ENCODE measurements at places on chromosomes 12 and 14.
A peak's percentile ranks its signal among the peaks of the same experiment; 100 is the strongest.

GRCh38 chr12:30461026-30461615, 234.5 kb downstream of the IPO8 start:
- H3K27me3 ChIP-seq: no peaks in the 10 kb centered on the region
- DNase-seq: no peak
- H3K27ac ChIP-seq: no peak overlapping the region
- no peak overlapping the region for H3K4me3 ChIP-seq

DNA sequence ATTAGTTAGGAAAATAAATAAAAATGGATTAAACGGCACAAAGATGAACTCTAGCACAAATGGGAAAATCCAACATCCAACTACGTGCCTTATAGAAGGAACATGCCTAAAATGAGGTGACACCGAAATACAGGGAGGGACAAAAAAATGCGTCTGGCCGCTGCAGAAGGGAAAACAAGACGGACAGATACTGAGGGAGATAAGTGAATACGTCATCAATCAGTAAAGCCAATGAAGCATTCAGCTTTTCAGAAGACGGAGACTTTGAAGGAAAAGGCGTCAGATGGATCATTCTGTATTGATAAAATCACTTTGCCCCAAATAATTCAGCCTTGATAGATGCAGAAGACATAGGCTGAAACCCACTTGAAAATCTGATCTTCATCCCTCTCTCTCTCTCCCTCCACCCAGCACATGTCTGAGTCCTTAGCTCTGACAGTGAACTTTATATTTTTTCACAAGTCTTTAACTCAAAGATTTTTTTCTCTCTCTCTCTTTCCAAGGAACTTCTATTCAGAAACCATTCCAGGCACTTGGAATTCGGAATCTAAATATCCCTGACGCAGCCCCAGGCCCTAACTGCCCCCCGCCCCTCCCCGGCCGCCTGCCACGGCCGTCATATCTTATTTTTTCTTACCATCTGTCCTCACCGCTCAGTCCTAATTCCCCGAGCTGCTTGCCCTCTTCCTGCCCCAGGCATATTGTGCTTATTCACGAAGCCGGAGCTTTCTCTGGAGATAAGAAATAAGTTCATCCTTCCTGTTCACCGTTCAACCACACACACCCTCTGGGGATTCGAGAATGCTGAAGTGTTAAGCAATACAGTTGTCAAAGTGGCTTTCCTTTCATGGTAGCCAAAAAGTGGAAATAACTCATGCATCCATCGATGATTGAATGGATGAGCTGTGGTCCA, 35.5 kb upstream of the RFLNA start:
- H3K36me3 ChIP-seq: no peaks in the 10 kb centered on the region
- no peaks in the 10 kb centered on the region for H3K4me1 ChIP-seq
- H3K4me3 ChIP-seq: no peak overlapping the region
- no peaks in the 10 kb centered on the region for H3K27me3 ChIP-seq
- H3K27ac ChIP-seq: no peak overlapping the region

DNA sequence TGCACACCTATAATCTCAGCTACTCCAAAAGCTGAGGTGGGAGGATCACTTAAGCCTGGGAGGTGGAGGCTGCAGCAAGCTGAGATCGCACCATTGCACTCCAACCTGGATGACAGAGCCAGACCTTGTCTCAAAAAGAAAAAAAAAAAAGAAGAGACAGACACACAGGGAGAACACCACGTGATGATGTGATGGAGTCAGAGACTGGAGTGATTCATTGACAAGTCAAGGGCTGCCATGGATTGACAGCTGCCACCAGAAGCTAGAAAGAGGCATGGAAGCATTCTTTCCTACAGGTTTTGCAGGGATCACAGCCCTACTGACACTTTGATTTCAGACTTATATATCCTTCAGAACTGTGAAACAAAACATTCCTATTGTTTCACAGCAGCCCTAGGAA, 3.5 kb upstream of the HCFC2 start:
- H3K4me1 ChIP-seq: peaks cover 3% of the 10 kb centered on the region
- no peak for DNase-seq
- no peaks in the 10 kb centered on the region for H3K36me3 ChIP-seq
- H3K4me3 ChIP-seq: no peak overlapping the region

DNA sequence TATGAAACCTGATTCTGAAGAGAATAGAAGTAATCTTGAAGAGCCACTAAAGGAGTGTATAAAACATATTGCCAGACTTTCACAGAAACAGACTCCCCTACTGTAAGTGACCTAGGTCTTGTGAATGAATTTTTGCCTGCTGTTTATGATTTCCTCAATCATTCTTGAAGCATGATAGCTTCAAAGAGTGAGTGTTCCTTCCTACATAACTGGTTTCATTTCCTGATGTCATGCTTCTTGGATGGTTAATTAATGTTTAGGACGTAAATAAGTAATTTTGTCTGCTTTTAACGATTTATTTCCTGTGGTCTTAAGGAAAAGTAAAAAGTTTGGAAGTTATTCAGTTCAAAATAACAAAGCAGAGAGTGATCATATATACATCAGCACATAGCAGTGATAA, 129.8 kb downstream of the PIK3C2G start:
- no peak overlapping the region for H3K4me3 ChIP-seq
- no peaks in the 10 kb centered on the region for H3K36me3 ChIP-seq
- H3K27me3 ChIP-seq: no peaks in the 10 kb centered on the region

- no peaks in the 10 kb centered on the region for H3K27me3 ChIP-seq
- peaks cover 36% of the 10 kb centered on the region for H3K4me1 ChIP-seq
- H3K36me3 ChIP-seq: no peaks in the 10 kb centered on the region
- peak overlapping the region; percentile 58 for H3K27ac ChIP-seq
- DNase-seq: no peak
Observed at GRCh38 chr14:97723819-97724218, 926.6 kb downstream of the VRK1 start.

DNA sequence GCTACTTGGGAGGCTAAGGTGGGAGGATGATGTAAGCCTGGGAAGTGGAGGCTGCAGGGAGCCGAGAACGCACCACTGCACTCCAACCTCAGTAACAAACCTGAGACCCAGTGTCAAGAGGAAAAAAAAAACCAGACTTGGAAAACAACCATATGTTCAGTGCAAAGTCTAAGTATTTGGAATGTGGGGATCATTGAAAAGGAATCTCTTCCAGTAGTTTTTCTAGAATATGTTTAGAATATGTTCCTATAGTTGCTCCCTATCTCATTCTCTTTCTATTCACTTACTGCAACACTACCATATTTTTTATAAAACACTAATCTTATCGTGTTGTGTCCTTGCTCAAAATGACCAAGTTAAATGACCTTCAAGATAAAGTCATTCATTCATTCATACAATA, 423.5 kb upstream of the SOX5 start:
- no peak for DNase-seq
- H3K27ac ChIP-seq: no peak overlapping the region
- H3K4me3 ChIP-seq: no peak overlapping the region
- H3K4me1 ChIP-seq: no peaks in the 10 kb centered on the region

- no peak for DNase-seq
- H3K36me3 ChIP-seq: no peaks in the 10 kb centered on the region
- H3K27me3 ChIP-seq: no peaks in the 10 kb centered on the region
- H3K4me3 ChIP-seq: no peak overlapping the region
- H3K4me1 ChIP-seq: no peaks in the 10 kb centered on the region
- H3K27ac ChIP-seq: no peak overlapping the region
Observed at GRCh38 chr14:67744046-67744445, 42.4 kb downstream of the RDH12 start.

DNA sequence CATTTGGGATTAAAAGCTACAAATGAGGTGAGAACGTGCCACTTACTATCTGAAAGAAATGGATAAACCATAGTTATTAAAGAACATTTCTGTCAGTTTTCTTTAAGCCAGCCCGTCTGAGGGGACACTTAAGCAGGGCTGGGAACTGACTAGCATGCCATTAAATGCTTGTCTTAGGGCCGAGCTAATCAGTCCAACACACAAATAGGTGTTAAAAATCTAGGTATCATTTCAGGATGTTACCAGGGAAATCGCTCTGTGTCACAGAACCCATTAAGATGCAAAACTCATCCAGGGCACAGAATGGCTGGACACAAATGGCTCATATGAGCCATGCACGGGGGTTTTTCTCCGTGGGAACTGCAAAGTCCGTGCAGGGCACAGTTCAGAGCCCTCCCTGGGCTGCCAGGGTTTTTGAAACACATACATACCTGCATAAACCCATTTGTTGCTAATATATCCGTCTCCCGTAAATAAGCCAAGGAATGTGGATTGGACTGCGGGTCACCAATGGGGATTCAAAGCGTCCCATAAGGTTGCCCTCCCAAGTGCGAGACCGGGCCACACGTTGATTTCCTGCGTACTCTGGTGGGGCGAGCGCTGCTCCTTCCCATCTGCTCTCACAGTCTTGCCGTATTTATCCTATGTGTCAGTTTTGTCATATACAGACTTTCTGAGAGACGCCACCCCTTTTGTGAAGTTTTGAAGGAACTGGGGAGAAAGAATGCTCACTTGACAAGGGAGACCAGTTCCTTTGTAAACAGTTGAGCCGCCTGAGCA, 5.4 kb upstream of the GSC start:
- no peak overlapping the region for H3K4me3 ChIP-seq
- no peak overlapping the region for H3K27ac ChIP-seq
- peaks cover 46% of the 10 kb centered on the region for H3K27me3 ChIP-seq
- H3K4me1 ChIP-seq: no peaks in the 10 kb centered on the region

DNA sequence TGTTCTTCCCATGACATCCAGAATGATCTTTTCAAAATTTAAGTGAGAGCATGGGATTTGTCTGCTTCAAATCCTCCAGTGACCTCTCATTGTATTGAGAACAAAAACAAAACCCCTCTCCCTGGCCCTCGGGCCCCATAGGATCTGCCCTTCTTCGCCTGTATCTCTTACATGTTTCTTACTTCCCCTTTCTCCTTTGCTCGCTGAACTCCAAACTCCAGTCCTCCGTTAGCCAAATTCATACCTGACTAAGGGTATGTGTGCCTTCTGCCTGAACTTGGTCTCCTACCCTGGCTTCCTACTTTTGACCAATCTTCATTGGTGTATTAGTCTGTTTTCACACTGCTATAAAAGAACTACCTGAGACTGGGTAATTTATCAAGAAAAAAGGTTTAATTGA, 13.2 kb upstream of the TSPAN11 start:
- H3K27me3 ChIP-seq: no peaks in the 10 kb centered on the region
- no peaks in the 10 kb centered on the region for H3K4me1 ChIP-seq
- H3K27ac ChIP-seq: no peak overlapping the region

DNA sequence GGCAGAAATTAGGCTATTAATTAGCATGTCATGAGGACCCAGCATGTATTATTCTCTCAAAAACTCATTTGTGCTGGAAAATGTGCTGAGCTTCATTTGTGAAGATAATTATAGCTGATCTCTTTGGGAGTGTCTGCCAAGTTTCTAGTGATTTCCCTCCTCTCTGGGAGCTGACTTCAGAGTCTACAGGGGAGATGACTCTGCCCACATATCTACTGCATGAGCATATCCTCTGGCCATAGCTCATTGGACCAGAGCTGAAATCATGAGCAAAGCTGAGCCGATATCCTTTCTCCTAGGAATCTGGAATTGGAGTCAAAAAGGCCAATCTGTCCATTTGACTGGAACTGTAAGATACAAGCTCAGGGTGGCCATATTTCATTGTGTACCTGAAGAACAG, 5.9 kb downstream of the CCDC198 start:
- no peaks in the 10 kb centered on the region for H3K27me3 ChIP-seq
- no peaks in the 10 kb centered on the region for H3K4me1 ChIP-seq
- no peak for DNase-seq
- no peaks in the 10 kb centered on the region for H3K36me3 ChIP-seq

GRCh38 chr12:57268264-57268663, 17.3 kb upstream of the STAC3 start:
- no peak overlapping the region for H3K4me3 ChIP-seq
- H3K27ac ChIP-seq: no peak overlapping the region
- H3K27me3 ChIP-seq: no peaks in the 10 kb centered on the region

GRCh38 chr12:97561619-97562290, 99.2 kb downstream of the RMST start:
- H3K27me3 ChIP-seq: no peaks in the 10 kb centered on the region
- no peak overlapping the region for H3K27ac ChIP-seq
- DNase-seq: no peak
- no peak overlapping the region for H3K4me3 ChIP-seq
- H3K36me3 ChIP-seq: no peaks in the 10 kb centered on the region

- H3K4me3 ChIP-seq: no peak overlapping the region
- DNase-seq: no peak
- H3K4me1 ChIP-seq: no peaks in the 10 kb centered on the region
- H3K27ac ChIP-seq: no peak overlapping the region
Observed at GRCh38 chr14:80260645-80261044, 49.3 kb upstream of the DIO2 start.

DNA sequence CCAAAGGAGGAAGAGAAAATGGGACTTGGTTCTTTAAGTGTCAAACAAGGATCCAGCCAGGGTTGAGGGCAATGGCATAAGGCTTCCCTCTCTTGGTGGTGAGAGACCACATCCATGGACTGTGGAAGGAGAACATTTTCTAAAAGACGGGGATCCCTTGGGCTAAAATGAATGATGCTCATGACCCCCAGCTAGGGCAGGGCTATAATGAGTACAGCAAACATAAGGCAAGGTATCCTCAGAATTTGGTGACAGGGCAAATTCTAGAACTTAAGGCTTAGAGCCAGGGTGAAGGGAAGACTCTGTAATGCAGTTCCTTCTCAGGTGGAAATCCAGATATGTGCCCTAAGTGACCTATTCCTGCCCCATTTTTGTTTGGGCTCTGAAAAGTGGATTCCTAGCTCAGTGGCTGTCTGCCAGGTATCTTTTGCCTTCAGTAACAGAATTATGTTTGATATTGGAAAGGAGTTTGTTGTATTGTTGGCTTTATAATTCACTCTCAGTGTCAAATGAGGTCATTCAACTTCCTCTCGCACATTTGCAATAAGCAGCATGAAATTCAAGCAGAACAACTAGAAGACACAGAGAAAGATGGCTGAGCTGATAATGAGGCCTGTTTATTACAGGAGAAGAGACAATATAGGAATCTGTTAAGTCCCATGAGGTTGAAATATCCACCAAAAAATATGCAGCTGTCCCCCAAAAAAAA, 76.8 kb downstream of the DAD1 start:
- peaks cover 17% of the 10 kb centered on the region for H3K36me3 ChIP-seq
- peak overlapping the region; percentile 35 for H3K4me3 ChIP-seq
- peaks cover 78% of the 10 kb centered on the region for H3K4me1 ChIP-seq

DNA sequence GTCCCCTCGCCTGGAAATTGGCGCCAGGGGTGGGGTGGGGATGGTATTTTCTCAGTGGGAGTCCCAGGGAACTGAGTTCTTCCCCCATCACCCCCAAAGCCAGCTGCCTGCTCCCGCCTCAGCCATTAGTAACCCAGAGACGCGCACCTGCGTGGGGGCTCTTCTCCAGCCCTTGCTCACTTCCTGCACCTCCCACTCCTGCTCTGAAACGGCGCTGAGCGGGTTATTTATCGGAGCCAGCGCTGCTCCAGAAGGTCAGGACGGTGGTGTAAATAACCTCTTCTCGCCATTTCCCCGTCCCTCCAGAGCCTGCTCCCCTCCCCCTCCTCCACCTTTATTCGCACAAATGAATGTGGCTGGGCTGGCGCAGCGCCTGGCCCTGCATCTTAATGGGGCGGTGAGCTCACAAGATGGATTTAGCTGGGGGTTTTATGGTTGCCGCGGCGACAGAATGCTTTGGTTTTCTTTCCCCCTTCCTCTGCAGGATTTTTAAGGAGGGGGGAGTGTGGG, 12.2 kb downstream of the GPR84 start:
- peaks cover 3% of the 10 kb centered on the region for H3K4me1 ChIP-seq
- H3K27me3 ChIP-seq: no peaks in the 10 kb centered on the region
- peaks cover 34% of the 10 kb centered on the region for H3K36me3 ChIP-seq
